Daoy (cell line): ENCODE measurements at places on chromosomes 12 and 14. TPM values are rescaled to one million over a fixed set of nuclear protein-coding genes. Genes with fewer than 3 reads are reported as not detected.

RFX4 gene
- total RNA-seq: not detected in 2 replicates

KLRG1 gene
- total RNA-seq: 0.12 and 0.69 TPM in 2 replicates

SAMD15 gene
- total RNA-seq: 3.0 and 4.5 TPM in 2 replicates

HIF1A gene
- total RNA-seq: 258 and 272 TPM in 2 replicates

CCDC184 gene
- 0.40 and 0.51 TPM in 2 replicates for total RNA-seq

SERPINA9 gene
- total RNA-seq: 0.11 TPM in 1 of 2 replicates, not detected in the other

FOXG1 gene
- 1.8 and 4.5 TPM in 2 replicates for total RNA-seq

NKX2-1 gene
- total RNA-seq: 4.7 and 5.1 TPM in 2 replicates

EPYC gene
- total RNA-seq: not detected in 2 replicates

IRF9 gene
- total RNA-seq: 7.9 and 25.5 TPM in 2 replicates

CLEC4E gene
- total RNA-seq: not detected in 2 replicates

LTB4R2 gene
- total RNA-seq: 6.9 and 16.7 TPM in 2 replicates

EML5 gene
- total RNA-seq: 1.0 and 1.4 TPM in 2 replicates

CIT gene
- 20.6 and 21.1 TPM in 2 replicates for total RNA-seq

TAS2R7 gene
- total RNA-seq: not detected in 2 replicates

GALNT16 gene
- total RNA-seq: 1.2 and 1.7 TPM in 2 replicates

PRR13 gene
- 60.9 and 85.2 TPM in 2 replicates for total RNA-seq

TMEM132C gene
- total RNA-seq: 0.42 TPM in 1 of 2 replicates, not detected in the other

NXPH4 gene
- 0.33 and 1.7 TPM in 2 replicates for total RNA-seq

SMCO2 gene
- total RNA-seq: not detected in 2 replicates

NUAK1 gene
- total RNA-seq: 30.1 and 31.3 TPM in 2 replicates

COPS7A gene
- 88.4 and 96.6 TPM in 2 replicates for total RNA-seq

TRHDE gene
- 7.9 and 10.7 TPM in 2 replicates for total RNA-seq

USP5 gene
- 134 and 140 TPM in 2 replicates for total RNA-seq

HOXC12 gene
- 4.3 and 6.0 TPM in 2 replicates for total RNA-seq

ISCU gene
- total RNA-seq: 127 and 187 TPM in 2 replicates

ZFHX2 gene
- 0.23 and 0.42 TPM in 2 replicates for total RNA-seq
